Epithelial cell of proximal tubule (primary cell): ENCODE measurements at places on chromosomes 5 and 9.
A peak's percentile ranks its signal among the peaks of the same experiment; 100 is the strongest.

DNA sequence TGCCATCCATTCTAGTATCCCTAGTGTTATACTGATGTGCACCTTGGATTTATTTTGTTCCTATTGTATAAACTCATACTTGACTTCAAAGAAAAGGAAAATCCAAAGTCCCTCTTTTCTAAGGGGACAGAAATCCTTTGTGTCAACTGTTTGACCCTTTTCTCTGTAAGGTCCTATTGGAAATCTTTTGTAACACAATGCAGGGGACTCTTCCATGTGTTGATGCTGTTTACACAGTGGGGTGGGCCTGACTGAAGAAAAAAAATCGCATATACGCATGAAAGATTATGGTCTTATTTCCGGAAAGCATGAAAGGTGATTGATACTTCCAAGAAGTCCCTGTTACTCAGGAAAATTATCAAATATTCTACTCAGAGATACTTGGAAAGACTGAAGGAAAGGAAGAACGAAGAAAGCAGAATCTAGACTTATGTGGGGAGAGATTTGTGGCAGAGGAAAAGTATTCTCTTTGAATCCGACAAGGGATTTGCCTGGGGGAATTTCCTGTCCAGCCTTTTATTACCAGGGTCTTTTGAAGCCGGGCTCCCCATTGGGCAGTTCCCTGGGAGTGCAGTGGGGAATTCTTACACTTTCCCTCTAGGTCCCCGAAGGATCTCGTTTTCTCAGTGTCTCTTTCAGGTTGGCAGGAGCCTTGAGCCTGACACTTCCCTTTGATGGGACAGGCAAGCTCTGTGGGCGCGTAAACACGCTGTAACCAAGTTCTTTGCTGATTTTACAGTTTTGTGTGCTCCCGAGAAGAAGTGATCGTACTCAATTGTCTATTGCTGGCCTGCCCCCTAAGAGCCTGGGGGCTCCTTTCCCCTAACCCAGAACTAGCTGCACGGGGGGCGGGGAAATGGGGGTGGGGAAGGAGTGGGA lies 779 bp upstream of the VCAN start:
- DNase-seq, result no peak

DNA sequence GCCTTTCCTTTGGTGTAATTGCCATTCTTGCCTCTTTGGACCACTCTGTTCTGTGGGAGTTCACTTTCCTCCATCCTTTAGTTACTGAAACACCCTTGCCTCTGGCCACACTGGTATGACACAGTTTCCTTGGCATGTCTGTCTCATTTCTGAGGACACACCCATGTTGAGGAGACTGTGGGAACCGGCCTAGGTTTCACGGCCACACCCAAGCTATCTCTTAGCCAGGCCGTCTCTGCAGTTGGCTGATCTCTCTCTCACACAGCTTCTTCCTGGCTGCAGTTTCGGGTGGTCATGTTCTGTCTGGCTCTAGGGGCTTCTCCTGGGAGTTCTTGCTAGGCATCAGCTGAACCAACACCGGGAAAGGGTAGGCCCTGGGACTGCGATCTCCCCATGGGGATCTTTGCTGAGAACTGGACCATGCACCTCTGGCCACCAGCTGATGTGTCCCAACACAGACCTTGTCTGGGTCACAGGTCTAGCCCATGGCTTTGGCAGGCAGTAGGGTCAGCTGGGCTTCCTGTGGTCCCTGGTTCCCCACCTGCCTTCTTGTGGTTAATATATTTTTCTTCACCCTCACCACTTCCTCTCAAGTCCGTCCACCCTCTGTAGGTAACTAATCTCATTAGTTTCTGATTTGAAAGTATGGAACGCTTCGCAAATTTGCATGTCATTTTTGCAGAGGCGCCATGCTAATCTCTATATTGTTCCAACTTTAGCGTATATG lies 24.9 kb downstream of the ARHGEF37 start:
- DNase-seq, result no peak

- DNase-seq, result no peak
These were observed 502 bp downstream of the NSD1 start for GRCh38 chr5:177133853-177134696.

- no peak for DNase-seq
These were observed 100.4 kb downstream of the FAM114A2 start for GRCh38 chr5:153938191-153938842.

GRCh38 chr5:147412561-147412960 lies 97.3 kb downstream of the DPYSL3 start:
- no peak for DNase-seq

DNA sequence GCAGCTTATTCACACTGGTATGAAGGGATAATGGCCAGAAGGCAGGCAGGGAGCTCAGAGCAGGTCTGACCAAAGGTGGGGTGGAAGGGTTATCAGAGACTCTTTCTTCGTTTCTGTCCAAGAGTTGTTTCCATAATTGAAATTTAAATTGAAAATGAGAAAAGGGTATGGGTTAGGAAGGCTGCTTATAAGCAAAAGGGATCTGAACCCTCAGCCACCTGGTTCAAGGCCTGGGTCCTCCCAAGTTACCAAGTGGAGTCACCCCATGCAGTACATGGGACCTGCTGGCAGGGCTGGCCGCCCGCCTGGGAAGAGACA lies 17.8 kb downstream of the EEIG1 start:
- no peak for DNase-seq

DNA sequence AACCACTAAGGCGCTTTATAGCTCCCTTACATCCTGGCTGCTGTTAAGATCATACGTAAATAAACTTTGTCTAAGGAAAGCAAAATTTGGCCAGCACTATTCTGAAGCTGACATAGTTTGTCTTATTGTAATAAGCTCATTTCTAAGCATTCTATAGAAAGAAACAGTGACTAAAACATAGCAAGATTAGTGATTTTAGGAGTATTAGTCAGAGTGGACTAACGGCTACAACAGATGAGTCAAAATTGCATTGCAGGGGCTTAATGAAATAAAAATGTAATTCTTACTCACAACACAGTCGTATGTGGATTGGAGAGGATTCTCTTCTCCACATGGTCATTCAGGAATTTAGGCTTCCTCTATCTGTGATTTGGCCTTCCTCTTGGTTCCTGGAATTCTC lies 347.6 kb downstream of the GADD45G start:
- no peak for DNase-seq

- DNase-seq, result no peak
These were observed 864 bp downstream of the PAPPA start for GRCh38 chr9:116154334-116154975.

GRCh38 chr5:86679529-86679928 lies 61.8 kb downstream of the COX7C start:
- DNase-seq, result peak; percentile 94

GRCh38 chr9:129377181-129377580 lies 199.1 kb upstream of the IER5L start:
- no peak for DNase-seq

DNA sequence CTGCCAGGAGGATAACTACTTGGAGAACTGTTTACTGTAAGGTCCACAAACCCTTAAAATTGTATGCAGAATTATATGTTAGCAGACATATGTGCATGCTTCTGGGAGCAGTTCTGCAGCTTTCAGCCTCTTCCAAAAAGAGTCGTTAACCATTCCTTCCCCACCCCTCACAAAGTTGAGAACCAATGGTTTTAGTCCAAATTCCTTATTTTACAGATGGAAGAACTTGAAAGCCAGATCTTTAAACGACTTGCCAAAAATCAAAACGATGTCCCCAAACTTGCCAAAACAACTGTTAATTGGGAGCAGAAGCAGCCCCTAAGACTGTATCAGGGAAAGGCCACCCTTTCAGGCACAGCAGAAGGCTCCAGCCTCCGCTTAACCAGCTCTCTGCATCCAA lies 266.4 kb upstream of the ANKRD55 start:
- no peak for DNase-seq

- DNase-seq, result no peak
These were observed 19.4 kb downstream of the CAVIN4 start for GRCh38 chr9:100597236-100597635.

- DNase-seq, result no peak
These were observed 17.2 kb upstream of the GCNT1 start for GRCh38 chr9:76441551-76442322.

- no peak for DNase-seq
These were observed 81.0 kb downstream of the WWC1 start for GRCh38 chr5:168372356-168372946.

- no peak for DNase-seq
These were observed 89.7 kb downstream of the HRH2 start for GRCh38 chr5:175747539-175748060.

- DNase-seq, result peak; percentile 90
These were observed 180.4 kb downstream of the GAS1 start for GRCh38 chr9:86766912-86767311.

DNA sequence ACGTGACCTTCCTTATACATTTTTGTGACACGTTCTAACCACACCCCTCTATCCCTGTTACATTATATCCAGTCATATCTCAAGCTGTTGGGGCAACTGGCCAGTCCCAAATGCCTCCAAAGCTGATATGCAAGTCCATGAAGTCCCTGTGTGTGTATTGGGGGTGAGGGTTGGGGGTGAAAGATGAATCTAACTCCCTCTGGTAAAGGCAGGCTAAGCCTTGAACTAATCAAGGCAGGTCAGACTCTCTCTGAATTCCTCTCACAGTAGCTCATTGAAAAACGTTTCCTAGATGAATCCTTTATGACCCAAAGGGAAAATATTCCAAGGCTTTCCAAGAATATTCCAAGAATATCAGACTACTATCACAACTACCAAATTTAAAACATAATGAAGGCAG lies 174.4 kb downstream of the MUSK start:
- no peak for DNase-seq

- DNase-seq, result peak; percentile 19
These were observed 36.7 kb downstream of the NDFIP1 start for GRCh38 chr5:142145106-142145900.

- DNase-seq, result no peak
These were observed 19.6 kb downstream of the TCERG1 start for GRCh38 chr5:146466521-146467349.

DNA sequence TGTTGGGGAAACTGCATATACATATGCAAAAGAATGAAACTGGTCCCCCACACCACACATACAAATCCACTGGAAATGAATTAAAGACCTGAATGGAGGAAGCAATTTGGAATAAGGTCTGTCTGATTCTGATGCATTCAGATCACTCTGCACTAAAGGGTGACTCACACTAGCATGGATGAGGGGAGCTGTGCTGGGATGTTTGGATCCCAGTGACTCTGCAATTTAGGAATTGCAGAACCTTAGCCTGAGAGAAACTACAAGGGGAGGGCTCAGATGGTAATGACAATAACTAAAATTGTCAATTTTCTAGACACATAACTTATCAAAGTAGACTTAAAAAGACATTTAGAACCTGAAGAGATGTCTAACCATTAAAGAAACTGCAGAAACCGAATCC lies 312.0 kb downstream of the CDK5RAP2 start:
- DNase-seq, result peak; percentile 19

DNA sequence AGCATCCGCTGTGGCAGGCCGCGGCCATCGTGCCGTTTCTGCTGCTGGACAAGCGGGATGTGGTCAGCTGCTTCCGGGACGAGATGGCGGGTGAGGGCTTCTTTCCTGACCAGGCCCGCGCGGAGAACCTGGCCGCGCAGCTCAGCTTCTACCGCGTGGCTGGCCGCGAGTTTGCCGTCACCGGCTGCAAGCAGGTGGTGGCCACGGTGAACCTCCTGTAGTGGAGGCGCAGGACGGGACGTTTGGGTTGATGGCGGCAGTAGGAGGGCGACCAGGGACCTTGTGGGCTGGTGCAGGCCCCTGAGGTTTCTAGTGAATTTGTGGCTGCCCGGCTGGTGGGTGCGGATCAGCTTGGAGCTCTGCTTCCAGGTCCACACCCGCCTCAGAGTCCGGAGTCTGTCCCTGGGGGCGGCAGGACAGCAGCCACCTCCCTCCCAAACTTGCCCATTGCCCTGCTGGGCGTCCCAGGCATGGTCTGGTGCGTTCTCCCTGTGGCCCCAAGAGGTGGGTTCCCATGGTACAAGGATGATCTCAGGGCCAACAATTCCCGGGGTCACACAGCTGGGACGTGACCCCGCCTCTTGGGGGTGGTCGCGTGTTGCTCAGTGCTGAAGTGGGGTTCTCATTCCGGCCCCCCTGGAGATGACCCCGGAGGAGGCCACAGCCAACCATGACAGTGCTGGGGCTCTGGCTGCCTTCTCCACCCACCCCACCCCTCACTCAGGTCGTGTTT lies 2.4 kb downstream of the TOR4A start:
- DNase-seq, result no peak

DNA sequence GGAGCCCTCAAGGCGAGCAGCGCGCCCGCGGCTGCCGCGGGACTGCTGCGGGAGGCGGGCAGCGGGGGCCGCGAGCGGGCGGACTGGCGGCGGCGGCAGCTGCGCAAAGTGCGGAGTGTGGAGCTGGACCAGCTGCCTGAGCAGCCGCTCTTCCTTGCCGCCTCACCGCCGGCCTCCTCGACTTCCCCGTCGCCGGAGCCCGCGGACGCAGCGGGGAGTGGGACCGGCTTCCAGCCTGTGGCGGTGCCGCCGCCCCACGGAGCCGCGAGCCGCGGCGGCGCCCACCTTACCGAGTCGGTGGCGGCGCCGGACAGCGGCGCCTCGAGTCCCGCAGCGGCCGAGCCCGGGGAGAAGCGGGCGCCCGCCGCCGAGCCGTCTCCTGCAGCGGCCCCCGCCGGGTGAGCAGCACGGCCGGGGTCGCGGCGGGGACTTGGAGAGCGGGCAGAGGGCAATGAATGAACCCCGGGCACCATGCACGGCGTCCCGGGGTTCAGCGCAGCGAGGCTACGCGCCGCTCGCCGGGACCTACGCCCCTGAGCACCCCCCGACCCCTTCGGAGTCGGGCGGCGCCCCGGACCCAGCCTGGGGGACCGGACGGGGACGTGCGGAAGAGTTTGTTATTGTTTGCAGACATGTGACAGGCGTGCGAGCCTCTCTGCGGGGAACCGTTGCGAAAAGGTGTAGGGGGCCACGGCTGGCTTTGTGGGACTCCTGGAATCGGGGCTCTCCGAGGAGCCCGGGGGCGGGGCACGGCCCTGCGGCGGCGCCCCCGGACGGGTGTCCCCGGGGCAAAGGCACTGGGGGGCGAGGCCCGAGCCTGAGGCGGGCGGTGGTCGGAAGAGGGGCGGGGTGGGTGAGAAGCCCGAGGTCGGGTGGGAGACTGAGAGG lies 553 bp downstream of the MAP3K1 start:
- DNase-seq, result no peak

GRCh38 chr9:127918183-127919107 lies 1.6 kb upstream of the ST6GALNAC4 start:
- DNase-seq, result no peak

GRCh38 chr9:136036050-136036449 lies 59.0 kb downstream of the NACC2 start:
- DNase-seq, result no peak

GRCh38 chr9:8733131-8733954 lies 933.8 kb upstream of the DMAC1 start:
- no peak for DNase-seq

DNA sequence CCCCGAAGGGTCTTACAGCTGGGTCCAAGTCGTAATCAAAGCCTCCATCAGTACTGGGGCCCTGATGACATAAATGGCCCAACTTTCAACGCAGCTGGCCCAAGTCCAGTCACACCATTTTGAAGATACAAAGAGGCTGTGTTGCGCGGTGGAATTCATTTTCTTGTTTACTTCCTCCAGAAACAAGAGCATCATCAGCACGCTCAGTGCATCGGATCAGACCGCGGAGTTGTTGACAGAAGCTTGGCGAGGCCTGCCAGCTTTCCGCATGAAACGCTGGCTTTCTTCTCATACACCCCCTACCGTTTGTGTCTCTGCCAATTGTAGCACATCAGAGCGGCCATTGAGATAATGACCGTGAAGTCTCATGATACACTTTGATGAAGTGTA lies 101.7 kb upstream of the SPATA31D4 start:
- no peak for DNase-seq

GRCh38 chr5:133324926-133325325 lies 273.1 kb downstream of the HSPA4 start:
- no peak for DNase-seq
